Stimulated activated naive CD8-positive, alpha-beta T cell treated with anti-CD3 and anti-CD28 coated beads, Interleukin-15, Interleukin-2, amounts not matched to agents 100 U/mL and 50 U/mL, for 24 hours (primary cell): ENCODE measurements at places on chromosomes 7 and 10.

- no peak for DNase-seq
These were observed 356.2 kb upstream of the LRGUK start for GRCh38 chr7:133770863-133771492.

DNA sequence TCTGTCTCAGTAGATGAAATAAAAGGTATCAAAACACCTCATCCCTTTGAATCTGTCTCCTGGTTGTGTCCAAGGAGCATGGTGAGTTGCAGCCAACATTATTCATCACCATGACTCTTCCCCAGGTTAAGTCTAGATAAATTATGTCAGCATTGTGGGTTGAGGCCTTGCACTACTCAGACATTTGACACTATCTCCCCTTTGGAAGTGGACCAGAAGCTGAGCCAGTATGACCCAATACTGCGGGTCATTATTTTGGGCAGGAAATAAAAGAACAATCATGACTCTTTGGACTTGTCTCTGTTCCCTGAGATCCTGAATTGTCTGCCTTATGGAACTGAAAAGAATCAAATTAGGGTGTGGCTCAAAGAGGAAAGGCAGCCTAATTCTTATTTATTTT lies 168.2 kb upstream of the FAM171A1 start:
- no peak for DNase-seq

GRCh38 chr7:102291056-102291915 lies 4.6 kb downstream of the SH2B2 start:
- peak; percentile 30 for DNase-seq

DNA sequence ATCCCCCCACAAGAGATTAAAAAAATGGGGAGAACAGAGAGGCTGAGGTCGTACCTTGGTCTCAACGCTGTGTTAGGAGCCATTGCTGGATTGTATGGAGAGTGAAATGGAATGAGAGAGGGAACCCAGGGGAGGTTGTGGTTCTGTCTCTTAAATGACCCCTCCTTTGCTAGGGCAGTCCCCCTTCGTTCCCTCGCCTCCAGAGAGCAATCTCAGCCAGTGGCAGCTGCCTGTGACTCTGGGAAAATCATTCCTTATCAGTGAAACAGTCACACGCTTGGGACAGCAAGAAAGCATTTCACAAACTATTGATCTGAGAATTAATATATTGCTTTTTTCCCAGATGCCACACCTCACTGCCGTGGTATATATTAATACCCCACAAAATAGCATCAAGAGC lies 12.0 kb upstream of the CARD11 start:
- no peak for DNase-seq

- DNase-seq = peak; percentile 51
These were observed 81.2 kb upstream of the PPIF start for GRCh38 chr10:79266084-79266483.

- no peak for DNase-seq
These were observed 959 bp upstream of the TLX1 start for GRCh38 chr10:101130141-101130540.

- no peak for DNase-seq
These were observed 122.5 kb upstream of the C1QL3 start for GRCh38 chr10:16644146-16644545.
